ENCODE measurements at places on chromosomes 16 and 17.

GRCh38 chr16:56856876-56857447 lies 8.0 kb upstream of the SLC12A3 start:
- DNase-seq: no peak

DNA sequence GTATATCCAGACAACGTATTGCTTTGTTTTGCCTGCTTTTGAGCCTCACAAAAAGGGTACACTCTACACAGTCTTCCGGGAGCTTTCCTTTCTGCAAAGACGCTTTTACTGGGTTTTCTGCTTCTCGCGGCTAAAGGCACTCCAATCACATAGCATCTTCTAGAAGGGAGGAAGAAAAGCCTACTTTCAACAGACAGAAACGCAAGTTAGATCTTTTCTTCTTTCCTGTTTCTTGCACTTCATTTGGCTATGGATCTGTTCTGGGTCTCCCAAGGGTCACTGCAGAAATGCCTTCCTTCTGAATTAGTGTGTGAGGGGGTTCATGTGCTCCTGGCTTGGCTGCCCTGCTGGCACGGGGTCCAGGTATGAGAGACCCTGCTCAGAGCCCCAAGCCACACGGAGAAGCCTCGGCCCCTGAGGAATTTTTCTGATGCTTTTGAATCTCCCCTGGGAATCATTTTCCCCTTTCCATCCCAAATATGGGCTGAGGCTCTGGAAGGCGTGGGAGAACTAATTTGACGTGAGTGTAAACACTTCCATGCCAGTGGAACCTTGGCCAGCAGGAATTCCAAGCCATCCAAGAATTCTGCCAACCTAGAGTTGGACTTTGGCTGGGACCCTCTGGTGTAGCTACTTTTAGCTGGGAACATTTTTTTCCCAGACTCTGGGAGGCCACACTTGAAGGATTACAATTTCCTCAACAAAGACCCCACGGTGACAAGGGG lies 49.6 kb upstream of the NKD1 start:
- no peak for DNase-seq

DNA sequence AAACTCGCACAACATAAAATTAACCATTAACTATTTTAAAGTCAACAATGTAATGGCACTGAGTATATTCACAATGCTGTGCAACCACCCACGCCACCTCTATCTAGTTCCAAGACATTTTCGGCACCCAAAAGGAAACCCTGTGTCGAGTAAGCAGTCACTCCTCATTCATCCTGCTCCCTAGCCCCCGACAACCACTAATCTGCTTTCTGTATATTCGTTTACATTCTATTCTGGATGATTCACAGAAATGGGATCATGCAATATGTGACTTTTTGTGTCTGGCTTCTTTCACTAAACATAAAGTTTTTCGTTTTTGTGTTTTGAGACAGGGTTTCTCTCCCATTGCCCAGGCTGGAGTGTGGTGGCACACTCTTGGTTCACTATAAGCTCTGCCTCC lies 42.2 kb upstream of the HAPSTR1 start:
- no peak for DNase-seq

DNA sequence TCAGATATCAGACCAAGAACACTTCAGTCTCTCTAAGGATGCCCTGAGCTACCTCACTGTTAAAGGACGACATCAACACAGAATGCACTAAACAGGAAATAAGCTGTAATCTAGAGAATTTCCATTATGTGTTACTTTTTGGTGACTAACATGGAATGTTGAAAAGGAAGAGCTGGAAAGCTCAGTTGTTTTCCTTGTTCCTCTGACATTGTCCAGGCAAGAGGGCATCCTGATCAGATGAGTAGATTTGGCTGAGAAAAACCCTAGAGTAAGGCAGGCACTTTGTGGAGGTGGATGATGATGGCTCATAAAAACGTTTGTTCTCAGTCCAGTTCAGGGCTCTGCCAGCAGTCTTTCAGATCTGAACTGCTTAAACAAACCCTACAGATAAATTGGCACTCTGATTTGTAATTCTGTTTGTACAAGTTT lies 34.0 kb downstream of the DGKE start:
- no peak for DNase-seq

DNA sequence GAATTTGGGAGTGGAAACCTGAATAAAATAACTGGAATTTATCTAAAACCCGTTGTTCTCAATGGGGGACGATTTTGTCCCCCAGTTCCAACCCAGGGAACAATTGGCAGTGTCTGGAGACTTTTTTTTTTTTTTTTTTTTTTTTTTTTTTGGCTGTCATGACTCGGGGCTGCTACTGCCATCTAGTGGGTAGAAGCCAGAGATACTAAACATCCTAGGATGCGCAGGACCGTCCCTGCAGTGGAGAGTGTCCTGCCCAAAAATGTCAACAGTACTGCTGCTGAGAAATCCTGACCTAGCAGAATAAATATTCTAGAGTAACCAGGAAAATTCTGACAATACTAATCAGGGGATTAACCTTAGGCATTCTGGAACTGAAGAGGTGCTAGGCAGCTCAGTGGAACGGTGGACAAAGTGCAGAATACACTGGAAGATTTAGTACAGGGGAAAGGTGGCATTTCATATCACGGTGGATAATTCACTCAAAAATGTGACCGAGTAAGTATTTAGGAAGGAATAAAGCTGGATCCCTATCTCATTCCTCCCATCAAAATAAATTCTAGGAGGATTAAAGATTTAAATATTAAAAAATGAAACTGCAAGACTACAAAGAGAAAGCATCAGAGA lies 107.6 kb downstream of the SPECC1 start:
- DNase-seq: peak; percentile 59

DNA sequence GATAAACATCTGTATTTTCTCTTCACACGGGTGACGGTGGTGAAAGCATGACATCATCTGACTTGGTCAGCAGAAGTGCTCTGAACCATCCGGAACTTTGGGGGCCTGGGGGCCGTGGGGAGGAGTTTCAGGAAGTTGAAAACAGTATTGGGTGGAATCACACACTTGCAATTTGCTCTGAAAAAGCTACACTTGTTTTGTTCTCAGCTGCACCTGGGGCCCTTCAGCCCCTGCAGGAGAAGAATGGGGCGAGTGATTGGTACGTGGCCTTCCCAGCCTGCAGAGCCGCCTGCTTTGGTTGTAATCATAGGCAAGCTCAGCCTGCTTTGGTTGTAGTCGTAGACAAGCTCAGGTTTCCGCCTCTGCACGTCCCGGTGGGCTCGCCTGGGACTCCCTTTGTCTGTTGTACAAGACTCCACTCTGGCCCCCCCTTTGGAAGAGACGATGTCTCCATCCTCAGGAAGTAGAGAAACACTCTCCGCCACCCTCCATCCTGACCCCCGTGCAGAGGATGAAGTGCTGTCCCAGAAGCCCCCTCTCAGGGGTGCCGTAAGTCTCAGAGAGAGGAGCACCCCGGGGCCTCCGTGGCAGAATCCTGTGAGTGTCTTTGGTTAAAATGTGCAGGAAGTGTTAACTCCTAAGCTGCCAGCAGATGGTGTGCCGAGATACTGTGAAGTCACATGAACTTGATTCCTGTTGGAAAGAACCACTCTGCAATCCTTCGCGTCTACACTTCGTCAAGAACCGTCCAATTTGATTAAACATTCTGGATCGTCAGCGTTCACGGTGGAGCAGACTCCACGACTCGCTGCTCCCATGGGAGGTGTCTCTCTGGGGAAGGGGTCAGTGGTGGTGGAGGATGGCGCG lies 5.4 kb downstream of the BANP start:
- peak; percentile 76 for DNase-seq

DNA sequence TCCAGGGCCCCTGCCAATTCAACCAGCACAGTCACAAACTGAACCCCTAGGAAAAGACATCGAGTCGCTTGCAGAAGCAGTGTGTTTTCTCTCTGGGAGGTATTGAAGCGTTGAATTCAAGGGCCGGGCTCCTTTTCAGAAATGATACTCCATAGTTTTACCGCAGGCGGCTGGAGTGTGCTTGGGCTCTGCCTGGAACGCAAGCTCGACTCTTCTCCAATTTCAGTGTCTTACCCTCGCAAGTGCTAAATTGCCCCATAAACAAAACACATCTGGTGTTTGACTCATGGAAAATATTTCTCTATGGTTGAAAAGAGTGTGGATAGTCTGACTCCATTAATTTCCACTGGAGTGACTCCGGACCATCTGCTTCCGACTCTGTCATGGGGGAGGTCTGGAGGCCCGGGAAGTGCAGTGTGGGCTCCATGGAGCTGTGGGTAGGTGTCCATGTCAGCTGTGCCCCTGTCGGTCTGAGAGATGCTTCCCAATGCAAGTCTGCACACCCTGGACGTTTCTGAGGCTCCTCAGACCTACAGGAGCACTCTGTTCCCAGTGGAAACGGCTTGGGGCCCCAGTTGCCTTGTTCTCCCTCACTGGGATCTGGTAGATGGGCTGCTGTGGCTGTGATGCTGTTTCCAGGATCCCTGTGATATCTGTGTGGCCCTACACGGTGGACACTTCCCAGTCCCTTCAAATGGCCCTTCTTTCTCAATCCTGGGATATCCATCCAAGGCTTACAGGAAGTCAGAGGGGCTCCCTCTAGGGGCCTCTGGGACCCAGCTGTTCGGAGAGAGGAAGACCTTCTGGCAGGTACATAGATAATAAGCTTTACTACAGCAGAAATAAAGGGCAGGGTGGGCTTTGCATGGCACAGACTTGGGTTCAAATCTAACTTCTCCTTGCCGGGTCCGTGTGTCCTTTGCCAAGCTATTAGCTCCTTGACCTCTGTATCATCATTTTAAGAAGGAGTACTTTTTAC lies 119.8 kb upstream of the CDH13 start:
- DNase-seq: no peak

GRCh38 chr17:7094652-7095019 lies 14.6 kb upstream of the CLEC10A start:
- no peak for DNase-seq

DNA sequence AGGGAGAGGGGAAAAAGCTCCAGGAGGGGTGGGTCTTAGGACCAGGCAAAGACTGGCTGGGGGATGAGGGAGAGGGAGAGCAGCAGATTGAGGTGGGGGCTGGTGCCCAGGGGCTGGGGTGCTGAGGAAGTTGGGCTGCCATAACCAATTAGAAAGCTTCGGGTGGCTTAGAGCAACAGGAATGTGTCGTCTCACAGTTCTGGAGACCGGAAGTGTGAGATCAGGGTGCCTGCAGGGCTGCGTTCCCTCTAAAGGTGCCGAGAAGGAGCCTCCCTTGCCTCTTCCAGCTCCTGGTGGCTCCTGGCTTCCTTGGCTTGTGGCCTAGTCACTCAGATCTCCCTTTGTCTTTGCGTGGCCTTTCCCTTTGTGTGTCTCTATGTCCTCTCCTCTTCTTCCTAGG lies 2.2 kb downstream of the IL34 start:
- DNase-seq: no peak

- no peak for DNase-seq
These were observed 30.0 kb downstream of the SRCIN1 start for GRCh38 chr17:38575781-38576180.

- no peak for DNase-seq
These were observed 79.4 kb downstream of the C16orf78 start for GRCh38 chr16:49453021-49453420.

GRCh38 chr16:67339453-67339852 lies 12.8 kb downstream of the LRRC36 start:
- no peak for DNase-seq

DNA sequence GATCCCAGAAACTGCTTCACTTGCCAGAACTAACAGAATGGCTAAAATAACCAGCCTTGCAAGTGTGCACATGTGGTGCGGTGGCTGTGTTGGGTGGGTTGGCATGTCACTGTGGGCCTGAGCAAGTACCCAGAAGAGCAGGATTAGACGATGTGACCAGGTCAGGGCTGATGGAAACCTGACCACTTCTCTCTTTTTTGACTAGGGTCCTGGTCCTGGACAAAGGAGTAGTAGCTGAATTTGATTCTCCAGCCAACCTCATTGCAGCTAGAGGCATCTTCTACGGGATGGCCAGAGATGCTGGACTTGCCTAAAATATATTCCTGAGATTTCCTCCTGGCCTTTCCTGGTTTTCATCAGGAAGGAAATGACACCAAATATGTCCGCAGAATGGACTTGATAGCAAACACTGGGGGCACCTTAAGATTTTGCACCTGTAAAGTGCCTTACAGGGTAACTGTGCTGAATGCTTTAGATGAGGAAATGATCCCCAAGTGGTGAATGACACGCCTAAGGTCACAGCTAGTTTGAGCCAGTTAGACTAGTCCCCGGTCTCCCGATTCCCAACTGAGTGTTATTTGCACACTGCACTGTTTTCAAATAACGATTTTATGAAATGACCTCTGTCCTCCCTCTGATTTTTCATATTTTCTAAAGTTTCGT lies 16.7 kb downstream of the ANKRD40 start:
- DNase-seq: no peak

DNA sequence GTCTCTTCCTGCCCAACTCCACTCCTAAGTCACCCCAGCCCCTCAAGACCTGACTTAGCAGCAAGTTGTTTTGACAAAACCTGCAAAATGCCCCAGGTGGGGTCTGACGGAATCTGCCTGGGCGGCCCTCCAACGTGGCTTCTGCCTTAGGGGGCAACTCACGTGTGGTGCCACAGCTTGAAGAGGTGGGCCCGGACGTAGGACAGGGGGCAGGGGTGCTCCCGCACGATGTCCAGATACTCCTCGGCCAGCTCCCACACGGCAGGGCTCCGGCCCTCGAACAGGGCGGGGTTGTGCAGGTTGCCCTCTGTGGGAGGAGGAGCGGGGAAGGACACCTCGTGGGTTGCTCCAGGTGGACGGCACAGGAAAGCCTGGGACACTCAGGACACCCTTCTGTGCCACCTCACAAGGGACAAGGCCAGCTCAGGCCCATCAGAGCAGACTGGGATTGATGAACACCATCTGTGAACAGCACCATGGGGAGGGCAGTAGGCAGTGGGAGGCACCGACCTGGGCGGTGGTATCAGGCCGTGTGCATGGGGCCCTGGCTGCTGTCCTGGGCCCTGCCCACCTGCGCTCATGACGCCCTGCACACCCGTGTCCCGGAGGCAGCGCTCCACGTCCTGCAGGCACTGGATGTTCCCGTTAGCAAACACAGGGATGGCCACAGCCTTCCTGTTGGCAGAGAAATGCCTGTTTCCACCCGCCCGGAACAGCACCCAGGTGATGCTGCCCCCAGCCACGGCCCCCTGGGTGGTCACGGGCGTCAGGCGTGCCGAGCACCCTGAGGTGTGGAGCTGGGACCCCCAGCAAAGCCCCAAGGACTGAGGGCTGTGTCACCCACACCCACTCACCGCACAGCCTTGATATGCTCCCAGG lies 4.3 kb downstream of the DUS1L start:
- no peak for DNase-seq

DNA sequence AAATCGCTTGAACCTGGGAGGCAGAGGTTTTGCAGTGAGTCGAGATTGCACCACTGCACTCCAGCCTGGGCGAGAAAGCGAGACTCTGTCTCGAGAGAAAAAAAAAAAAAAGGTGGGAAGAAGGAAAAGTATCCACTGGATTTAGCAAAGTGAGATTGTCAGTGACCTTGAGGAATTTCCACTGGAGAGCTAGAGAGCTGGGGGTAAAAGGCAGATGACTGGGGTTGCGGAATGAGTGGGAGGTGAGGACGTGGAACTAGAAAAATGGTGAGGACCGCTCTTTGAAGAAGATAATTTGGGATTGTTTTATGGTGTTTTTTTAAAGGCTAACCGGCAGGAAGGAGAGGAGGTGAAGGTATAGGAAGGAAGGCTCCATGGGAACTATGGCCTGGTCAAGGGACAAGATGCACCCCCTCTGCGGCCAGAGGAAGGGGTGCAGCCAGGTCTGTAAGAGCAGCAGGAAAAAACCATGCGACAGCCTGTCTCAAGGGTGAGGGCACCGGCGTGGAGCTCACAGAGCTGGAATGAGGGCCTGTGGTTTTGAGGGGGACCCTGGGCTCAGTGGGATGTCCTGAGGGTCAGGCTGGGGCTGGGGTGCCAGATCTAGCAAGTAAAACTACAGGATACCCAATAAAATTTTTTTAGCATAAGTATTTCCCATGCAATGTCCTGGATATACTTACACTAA lies 694 bp upstream of the MLST8 start:
- no peak for DNase-seq
